ENCODE measurements at places on chromosomes 4 and X. TPM values are rescaled to one million over a fixed set of nuclear protein-coding genes. Genes with fewer than 3 reads are reported as not detected.

- no peaks in the 10 kb centered on the region for H3K27me3 ChIP-seq
- H3K4me1 ChIP-seq = no peaks in the 10 kb centered on the region
- H3K4me3 ChIP-seq = no peak overlapping the region
- DNase-seq = no peak
These were observed 36.7 kb downstream of the UBQLN2 start for GRCh38 chrX:56600141-56600540.

The RENBP gene
- 4.9 TPM for total RNA-seq

- no peaks in the 10 kb centered on the region for H3K4me1 ChIP-seq
- H3K36me3 ChIP-seq = no peaks in the 10 kb centered on the region
- no peak overlapping the region for H3K4me3 ChIP-seq
- no peak for DNase-seq
These were observed 546.4 kb downstream of the RAPGEF2 start for GRCh38 chr4:159649237-159649636.

The ZCCHC18 gene
- not detected for total RNA-seq

The GAGE12J gene
- not detected for total RNA-seq

DNA sequence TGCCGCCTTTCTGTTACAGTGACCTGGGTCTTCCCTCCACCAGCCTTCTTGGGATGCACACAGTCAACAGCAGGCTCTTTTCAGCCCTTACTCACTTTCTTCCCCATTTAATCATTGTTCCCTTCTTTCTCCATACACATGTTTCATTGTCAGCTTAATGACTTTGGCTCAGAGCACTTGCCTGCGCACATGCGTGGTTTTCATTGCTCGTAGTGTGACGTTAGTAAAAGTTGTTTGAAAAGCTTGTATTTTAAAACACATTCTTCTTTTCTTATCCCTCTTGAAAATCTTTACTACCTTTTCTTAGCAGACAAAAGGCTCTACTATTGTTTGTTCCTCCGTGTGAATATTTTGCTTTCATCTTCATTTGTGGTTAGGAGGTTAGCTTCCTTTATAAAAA is 19.7 kb upstream of the SCOC start:
- H3K4me3 ChIP-seq = no peak overlapping the region
- H3K27me3 ChIP-seq = no peaks in the 10 kb centered on the region
- no peaks in the 10 kb centered on the region for H3K4me1 ChIP-seq
- H3K36me3 ChIP-seq = no peaks in the 10 kb centered on the region
- DNase-seq = no peak
- H3K27ac ChIP-seq = no peak overlapping the region

The VCX3A gene
- total RNA-seq = not detected

DNA sequence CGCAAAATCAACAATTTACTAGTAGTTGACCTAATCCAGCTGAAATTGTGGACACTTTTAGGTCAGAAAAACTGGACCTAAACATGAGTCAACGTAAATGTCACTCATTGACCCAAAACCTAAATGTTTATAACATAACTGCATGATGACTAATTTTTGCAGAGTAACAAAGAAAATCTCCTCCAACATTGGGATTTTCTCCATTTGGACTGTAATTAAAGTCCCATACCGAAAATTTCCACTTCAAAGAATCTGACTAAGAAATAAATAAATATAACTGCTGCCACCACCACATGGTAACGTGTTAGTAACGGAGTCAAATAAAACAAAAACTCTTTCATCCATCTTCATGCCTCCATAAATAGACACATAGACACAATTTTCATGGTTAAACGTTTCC is 1.9 kb downstream of the ADGRA3 start:
- no peaks in the 10 kb centered on the region for H3K4me1 ChIP-seq
- DNase-seq = no peak
- peak overlapping the region; percentile 73 for H3K4me3 ChIP-seq
- H3K27me3 ChIP-seq = no peaks in the 10 kb centered on the region
- H3K27ac ChIP-seq = no peak overlapping the region

DNA sequence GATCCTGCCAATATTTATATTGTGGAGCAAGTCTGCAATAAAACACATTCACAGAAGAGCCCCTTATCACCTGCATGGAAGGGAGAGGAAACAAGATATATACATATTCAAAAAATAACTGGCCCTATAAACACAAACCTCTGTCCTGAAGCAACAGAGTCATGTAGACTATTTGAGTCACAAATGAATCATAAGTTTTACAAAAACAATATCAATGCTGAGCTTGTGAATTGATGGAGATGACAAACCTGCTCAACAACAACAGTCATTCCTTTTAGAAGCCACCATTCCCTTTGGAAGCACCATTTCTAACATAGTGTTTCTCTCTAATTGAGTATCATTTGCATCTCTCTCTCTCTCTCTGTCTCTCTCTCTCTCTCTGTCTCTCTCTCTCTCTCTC is 313.9 kb downstream of the MID1IP1 start:
- H3K36me3 ChIP-seq = no peaks in the 10 kb centered on the region
- no peak overlapping the region for H3K4me3 ChIP-seq
- no peaks in the 10 kb centered on the region for H3K4me1 ChIP-seq
- no peak overlapping the region for H3K27ac ChIP-seq

- no peak for DNase-seq
- no peaks in the 10 kb centered on the region for H3K27me3 ChIP-seq
- no peak overlapping the region for H3K27ac ChIP-seq
- H3K36me3 ChIP-seq = no peaks in the 10 kb centered on the region
These were observed 91.3 kb downstream of the PTPN13 start for GRCh38 chr4:86685401-86685800.

- H3K4me1 ChIP-seq = no peaks in the 10 kb centered on the region
- no peaks in the 10 kb centered on the region for H3K27me3 ChIP-seq
- H3K27ac ChIP-seq = peak overlapping the region; percentile 33
These were observed 98.4 kb downstream of the AREG start for GRCh38 chr4:74543231-74543781.

DNA sequence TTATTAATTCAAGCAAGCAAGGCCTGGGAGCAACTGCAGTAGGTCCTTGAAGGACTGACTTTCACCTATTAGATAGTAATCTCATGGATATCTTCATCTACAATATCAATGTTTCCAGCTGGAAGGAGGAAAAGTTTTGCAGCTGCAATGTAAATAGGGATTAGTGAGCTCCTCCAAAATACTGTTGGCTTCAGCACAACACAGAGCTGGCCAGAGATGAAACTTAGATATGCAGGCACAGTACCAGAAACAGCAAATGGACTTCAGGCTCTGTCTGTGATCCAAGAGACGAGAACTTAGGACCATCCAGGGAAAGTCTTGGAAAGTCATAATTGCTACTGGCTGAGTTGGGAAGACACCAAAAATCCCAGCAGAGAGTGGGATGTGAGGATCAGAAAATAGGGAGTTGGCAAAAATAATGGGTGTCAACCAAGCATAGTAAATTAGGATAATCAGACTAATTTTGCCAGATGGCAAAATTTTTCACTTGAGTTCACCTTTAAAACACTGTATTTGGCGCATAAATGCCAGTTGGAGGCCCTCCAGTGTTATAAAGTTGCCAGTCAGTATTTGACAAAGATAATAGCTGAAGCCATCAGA is 57.5 kb downstream of the PARM1 start:
- H3K4me1 ChIP-seq = no peaks in the 10 kb centered on the region
- no peak overlapping the region for H3K4me3 ChIP-seq
- H3K27me3 ChIP-seq = no peaks in the 10 kb centered on the region
- H3K36me3 ChIP-seq = no peaks in the 10 kb centered on the region

- no peaks in the 10 kb centered on the region for H3K4me1 ChIP-seq
- no peaks in the 10 kb centered on the region for H3K27me3 ChIP-seq
- H3K27ac ChIP-seq = no peak overlapping the region
- H3K36me3 ChIP-seq = no peaks in the 10 kb centered on the region
These were observed 141.8 kb downstream of the TSPAN5 start for GRCh38 chr4:98516441-98517217.

DNA sequence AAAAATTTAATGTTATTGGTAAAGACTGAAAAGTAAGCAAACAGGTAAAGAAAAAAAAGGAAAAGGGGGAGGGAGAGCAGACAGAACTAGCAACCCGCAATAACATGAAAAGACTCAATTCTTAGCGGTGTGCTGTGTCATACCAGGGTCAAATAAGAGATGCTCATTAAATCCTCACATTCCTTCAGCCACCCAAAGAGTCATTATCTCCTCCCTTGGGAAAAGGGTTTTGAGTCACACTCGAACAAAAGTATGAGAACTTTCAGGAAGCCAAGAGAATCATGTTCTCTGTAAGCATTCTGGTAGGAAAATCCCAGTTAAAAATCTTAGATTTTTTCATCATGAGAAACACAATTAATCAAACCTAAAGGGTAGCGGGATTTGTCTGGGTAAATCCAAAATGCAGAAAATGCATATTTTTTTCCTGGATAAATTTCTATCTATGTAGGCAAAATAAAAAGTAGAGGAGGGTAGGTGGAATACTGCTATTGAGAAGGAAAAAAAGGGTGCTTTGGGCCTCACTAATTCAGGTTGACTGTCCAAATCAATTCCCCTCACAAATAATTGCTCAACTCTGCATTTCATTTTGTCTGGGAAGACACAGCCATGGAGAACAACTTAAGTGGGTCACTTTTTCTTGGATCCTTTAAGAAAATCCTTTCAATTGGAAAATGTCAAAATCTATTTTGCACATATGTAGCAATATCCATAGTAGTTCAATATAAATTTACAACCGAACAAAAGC is 23.2 kb downstream of the TNIP3 start:
- H3K27ac ChIP-seq = no peak overlapping the region
- no peak for DNase-seq
- no peaks in the 10 kb centered on the region for H3K36me3 ChIP-seq
- no peak overlapping the region for H3K4me3 ChIP-seq
- H3K27me3 ChIP-seq = no peaks in the 10 kb centered on the region

DNA sequence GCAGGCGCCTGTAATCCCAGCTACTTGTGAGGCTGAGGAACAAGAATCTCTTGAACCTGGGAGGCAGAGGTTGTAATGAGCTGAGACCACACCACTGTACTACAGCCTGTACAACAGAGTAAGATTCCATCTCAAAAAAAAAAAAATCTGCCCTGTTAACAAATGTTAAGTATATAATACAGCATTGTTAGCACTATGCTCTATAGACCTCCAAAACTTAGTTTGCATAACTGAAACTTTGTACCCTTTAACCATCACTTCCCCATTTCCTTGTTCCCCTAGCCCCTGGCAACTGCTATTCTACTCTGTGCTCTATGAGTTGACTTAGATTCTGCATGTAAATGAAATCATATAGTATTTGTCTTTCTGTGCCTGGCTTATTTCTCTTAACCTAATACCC is 76.7 kb downstream of the TAB3 start:
- H3K4me1 ChIP-seq = no peaks in the 10 kb centered on the region
- H3K4me3 ChIP-seq = no peak overlapping the region
- H3K27ac ChIP-seq = no peak overlapping the region
- no peak for DNase-seq
- H3K36me3 ChIP-seq = no peaks in the 10 kb centered on the region

- H3K27ac ChIP-seq = no peak overlapping the region
- H3K4me3 ChIP-seq = no peak overlapping the region
- H3K4me1 ChIP-seq = no peaks in the 10 kb centered on the region
- DNase-seq = no peak
These were observed 17.9 kb downstream of the PDHA2 start for GRCh38 chr4:95857761-95858160.

DNA sequence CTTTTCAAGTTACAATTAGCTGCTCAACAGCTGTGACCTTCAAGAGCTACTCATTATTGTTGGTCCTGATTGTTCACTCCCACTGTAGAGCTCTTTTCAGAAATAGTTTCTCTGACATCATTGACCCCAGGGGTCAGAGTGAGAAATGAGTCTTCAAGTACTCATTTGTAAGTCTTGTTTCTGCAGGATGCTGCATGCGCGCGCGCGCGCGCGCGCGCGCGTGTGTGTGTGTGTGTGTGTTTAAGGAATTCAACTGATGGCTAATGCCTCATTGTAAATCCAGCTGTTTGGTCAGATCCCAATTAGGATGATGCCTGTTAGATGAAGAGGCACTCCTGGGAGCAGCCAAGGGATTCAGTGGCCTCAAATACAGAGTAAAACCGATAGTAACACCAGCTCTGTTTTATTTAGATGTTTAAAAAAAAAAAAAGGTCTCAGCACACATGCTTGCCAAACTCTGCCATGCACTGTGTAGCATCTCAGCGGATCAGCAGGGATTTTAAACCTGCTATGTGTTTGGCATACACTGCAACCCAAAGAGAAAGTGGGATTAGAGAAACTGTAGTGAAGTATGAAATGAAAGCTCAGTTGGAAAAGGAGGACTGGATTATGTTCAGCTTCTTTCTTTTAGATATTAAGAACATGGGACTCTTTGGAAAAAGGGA is 332.3 kb downstream of the ADGRL3 start:
- no peaks in the 10 kb centered on the region for H3K27me3 ChIP-seq
- H3K27ac ChIP-seq = no peak overlapping the region
- DNase-seq = no peak
- H3K36me3 ChIP-seq = no peaks in the 10 kb centered on the region

DNA sequence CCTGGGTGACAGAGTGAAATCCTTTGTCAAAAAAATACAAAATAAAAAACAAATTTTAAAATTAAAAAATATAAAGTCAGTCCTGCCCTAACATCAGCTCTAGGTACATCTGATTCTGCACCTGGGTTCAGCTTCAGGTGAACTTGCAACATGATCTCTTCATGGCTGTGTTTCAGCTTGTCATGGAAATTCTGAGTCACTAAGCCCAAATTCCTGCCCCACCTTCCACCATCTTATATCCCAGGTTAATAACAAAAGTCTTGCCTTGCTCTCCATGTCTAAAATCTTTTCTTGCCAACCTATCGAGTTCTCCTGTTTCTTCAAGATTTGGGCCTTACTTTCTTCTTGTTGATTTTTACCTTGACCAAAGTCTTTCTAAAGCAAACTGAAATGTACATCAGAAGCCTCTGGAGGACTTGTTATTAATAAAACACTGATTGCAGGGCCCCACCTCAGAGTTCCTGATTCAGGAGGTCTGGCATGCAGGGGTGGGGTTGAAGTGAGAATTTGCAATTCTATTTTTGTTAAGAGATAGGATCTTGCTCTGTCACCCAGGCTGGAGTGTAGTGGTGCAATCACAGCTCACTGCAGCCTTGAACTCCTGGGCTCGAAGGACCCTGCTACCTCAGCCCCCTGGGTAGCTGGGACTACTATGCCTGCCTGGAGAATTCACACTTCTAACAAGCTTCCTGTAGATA is 125.8 kb upstream of the VCX3A start:
- no peaks in the 10 kb centered on the region for H3K36me3 ChIP-seq
- DNase-seq = no peak
- no peaks in the 10 kb centered on the region for H3K4me1 ChIP-seq
- no peak overlapping the region for H3K4me3 ChIP-seq
- H3K27me3 ChIP-seq = no peaks in the 10 kb centered on the region

The NDP gene
- 4.7 TPM for total RNA-seq

The CENPVL1 gene
- total RNA-seq = not detected

The KIT gene
- 21.5 TPM for total RNA-seq

DNA sequence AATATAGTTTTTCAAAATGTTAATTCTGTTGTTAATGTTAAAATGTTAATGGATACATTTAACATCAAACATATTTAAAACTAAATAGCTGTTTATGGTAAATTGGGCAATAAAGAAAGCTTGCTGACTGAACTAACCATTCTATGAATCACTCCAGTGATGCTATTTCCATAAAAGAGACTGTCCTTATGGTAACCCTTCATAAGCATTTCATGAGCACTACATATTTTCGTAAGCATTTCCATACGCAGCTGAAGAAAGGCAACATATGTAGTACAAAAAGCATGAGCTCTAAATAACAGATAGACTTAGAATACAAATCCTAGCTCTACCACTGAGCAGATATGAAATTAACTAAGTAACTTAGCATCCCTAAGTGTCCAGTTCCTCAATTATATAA is 188.9 kb downstream of the COL25A1 start:
- H3K36me3 ChIP-seq = no peaks in the 10 kb centered on the region
- H3K27ac ChIP-seq = no peak overlapping the region
- DNase-seq = no peak
- H3K27me3 ChIP-seq = no peaks in the 10 kb centered on the region

Measured in Peyer's patch (tissue), 4 donors.